ENCODE measurements at places on chromosomes 11 and 22.
A peak's percentile ranks its signal among the peaks of the same experiment; 100 is the strongest.

DNA sequence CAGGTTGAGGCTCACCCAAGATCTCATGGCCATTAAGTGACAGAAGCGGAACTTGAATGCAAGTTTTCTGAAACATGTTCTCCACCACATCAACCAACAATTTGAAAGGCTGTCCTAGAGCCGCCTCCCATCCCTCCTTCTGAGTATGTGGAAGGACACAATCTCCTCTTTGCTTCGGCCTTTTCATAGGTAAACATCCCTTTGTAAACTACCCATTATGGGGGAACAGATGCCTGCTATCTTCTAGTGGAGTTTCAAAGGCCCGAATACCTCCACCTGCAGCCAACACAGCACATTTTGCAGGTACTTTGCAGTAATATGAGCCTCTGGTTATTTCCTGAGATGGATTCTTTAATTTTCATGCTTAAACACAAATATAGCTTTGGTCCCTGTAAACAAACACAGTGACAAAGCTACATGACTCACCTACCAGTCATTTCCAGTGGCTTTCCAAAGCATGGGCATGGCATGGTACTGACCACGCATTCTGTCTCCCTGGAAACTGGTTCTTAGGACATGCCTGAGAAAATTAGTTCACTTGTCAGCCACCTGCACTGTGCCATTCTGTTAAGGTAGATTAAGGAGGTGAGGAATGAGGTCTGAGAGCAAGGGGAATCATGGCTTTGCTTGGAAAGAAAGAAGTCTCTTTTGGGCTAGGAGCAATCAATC lies 60.2 kb downstream of the EHF start:
- DNase-seq = no peak

GRCh38 chr11:64204464-64204989 lies 2.0 kb upstream of the FERMT3 start:
- DNase-seq = peak; percentile 86

DNA sequence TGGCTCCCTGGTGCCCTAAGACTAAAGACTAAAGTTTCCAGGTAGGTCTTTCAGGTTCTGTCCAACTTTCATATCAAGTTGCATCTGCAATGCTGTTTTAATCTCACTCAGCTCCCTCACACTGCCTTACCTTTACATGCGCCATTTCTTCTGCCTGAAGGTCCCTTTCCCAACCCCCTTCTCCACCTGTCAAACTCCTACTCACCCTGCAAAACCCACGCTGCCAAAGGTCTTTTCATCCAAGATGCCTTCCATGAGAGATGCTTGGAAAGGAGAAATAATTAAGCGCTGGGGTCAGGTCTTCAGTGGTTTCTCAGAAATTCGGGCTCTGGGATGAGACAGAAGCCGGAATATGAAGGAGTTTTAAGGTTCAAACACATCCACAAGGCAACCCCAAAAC lies 95.1 kb downstream of the MN1 start:
- no peak for DNase-seq

- no peak for DNase-seq
These were observed 10.7 kb downstream of the SHANK3 start for GRCh38 chr22:50683086-50683993.

DNA sequence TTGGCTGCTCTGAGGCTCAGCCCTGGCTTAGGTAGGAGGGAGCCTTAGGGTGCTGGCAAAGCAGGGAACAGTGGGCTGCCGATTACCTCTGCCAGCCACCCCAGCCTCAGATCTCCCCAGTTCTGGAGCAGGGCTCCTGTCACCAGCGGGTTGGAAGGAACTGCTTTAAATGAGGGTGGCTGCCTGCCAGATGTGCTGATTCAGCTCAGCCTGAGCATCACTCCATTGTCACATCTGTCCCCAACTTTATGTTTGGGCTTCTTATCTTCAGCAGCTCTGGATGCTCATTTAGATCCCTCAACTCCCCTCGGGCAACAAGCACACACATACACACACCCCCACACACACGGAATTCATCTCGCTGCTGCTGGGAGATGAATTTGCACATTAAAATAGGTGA lies 16.9 kb upstream of the ANKK1 start:
- DNase-seq = no peak

GRCh38 chr11:23359297-23359696 lies 499.0 kb upstream of the CCDC179 start:
- DNase-seq = no peak

DNA sequence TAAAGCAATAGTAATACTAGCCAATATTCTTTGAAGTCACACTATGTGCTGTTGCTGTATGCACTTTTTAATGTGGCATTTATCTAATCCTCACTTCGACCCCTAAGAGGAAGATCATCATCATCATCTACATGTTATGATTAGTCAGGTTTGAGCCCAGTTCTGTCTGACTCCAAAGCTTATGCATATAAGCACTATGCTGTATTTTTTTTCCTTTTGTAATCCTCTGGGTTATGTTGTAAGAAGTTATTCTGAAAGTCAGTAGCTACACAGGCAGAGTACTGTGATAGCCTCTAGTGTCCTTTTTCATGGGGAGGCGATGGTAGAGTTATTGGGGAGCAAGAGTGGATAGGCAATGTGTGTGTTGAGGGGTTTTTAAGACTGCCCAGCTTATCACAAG lies 11.1 kb downstream of the MMP20 start:
- no peak for DNase-seq

GRCh38 chr11:8382436-8383053 lies 118.9 kb upstream of the LMO1 start:
- DNase-seq = no peak

- no peak for DNase-seq
These were observed 2.9 kb downstream of the NAGA start for GRCh38 chr22:42067671-42068251.

- no peak for DNase-seq
These were observed 3.1 kb upstream of the ARHGEF12 start for GRCh38 chr11:120332822-120333716.

- DNase-seq = no peak
These were observed 28.7 kb downstream of the RPL3 start for GRCh38 chr22:39290724-39291161.

DNA sequence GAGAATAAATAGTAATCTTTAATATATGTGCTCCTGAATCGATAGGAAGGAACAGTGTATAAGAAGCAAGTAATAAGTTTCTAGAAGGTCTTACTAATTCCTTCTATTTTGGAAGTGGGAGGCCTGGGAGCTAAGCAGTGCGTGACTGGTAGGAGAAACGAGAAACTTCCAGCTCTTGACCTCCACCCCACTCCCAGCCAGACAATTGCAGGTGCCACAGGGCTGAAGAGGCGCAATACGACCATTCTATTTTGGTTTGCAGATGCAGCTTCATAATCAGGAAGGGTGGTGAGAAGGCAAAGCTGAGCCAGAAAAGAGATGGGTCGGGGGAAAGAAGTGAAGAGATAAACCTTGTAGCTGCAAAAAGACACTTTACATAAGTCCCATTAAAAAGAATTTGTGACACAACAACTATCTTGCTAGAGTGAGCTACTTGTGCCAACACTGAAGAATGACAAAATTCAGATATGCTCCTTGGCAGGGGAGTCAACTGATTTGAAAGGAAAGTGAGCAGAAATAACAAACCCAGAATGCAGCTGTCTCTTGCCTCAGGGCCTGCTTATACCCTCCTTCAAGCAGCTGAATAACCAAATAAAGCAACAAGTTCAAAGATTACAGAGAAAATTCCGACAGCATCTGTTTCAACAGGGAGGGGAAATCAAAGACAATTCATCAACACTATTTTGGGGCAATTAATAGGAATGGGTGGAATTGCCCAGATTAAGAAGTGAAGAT lies 35.1 kb downstream of the GRIA4 start:
- DNase-seq = no peak

GRCh38 chr11:75508051-75508561 lies 17.6 kb downstream of the GDPD5 start:
- no peak for DNase-seq

- no peak for DNase-seq
These were observed 4.2 kb upstream of the GRK2 start for GRCh38 chr11:67261946-67262681.

DNA sequence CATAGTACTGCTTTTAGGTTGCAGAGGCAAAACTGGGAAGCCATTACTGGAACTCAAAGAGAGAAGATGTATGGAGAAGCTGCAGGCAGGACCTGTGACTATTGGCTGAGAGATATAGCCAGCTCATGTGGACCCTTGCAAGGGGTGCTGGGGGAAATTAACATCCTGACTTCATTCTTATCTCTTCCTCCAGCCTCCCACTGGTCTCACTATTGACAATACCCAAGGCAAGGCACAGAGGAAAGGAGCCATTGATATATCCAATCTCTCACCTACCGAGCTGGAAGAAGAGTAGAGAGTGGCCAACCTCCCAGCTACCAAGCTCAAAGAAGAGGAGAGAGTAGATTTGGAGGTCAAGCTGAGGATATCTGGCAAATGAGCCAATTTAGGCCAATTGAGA lies 36.8 kb upstream of the ZBED5 start:
- no peak for DNase-seq

DNA sequence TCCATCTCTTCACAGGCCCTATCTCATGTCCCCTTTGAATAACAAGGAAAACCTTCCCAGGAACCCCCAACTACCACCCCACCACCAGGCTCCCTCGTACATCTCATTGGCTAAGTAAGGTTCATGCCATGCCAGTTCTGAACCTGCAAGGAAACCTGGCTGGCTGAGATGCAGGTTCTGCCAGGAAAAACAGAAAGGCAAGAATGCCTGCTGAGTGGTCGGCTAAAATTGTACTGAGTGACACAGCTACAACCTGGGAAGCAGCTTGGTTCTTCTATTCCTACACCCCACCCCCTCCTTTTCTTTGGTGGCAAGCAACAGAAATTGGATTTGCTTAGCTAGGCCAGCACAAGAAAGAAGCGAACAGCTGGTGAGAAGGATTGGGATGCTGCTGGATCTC lies 36.1 kb upstream of the TSPAN18 start:
- DNase-seq = no peak

DNA sequence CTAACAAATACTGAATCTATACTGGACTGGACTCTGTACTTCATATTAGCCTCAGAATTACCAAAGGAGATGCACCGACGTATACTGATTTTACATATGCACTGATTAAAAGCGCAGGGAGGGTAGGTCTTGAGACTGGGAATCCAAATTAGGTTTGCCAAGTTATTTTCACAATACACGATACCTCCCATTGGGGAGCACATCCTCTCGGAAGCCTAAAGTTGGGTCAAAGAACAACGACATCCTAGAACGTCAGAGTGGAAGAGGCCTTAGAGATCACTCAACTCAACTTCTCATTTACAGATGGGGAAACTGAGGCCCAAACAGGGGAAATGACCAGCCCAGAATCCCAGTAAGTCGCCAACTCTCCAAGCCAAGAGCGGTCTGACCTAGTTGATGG lies 626 bp downstream of the DNAL4 start:
- no peak for DNase-seq

- peak; percentile 91 for DNase-seq
These were observed 52.9 kb downstream of the SYT13 start for GRCh38 chr11:45233121-45233803.

DNA sequence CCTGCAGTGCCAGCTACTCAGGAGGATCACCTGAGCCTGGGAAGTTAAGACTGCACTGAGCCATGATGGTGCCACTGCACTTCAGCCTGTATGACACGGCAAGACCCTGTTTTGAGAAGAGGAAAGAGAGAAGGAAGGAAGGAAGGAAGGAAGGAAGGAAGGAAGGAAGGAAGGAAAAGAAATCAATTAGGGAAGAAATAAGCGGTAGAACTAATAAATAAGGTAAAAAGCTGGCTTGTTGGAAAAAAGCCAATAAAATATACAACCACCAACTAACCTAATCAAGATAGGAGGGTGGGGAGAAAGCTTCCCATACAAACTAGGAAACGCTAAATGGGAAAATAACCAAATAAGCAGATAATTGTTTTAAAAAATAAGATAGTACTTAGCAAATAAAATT lies 12.3 kb downstream of the A4GALT start:
- no peak for DNase-seq

DNA sequence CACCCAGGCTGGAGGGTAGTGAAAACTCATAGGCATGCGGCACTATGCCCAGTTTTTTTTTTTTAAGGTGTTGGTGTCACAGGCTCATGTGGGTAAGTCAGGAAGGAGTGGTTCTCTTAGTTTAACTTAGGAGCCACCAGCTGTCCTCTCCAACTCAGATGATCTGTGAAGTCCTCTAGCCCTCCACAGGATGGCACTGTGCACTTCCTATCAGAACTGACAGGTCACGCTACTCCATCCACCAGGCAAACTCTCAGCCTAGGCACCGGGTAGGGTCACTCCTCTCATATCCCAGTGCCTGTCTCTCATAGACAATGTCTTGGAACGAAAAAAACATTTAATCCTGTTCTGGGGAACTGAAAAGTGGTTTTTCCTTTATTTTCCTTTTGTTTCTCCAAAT lies 16.5 kb downstream of the NAP1L4 start:
- DNase-seq = peak; percentile 43

DNA sequence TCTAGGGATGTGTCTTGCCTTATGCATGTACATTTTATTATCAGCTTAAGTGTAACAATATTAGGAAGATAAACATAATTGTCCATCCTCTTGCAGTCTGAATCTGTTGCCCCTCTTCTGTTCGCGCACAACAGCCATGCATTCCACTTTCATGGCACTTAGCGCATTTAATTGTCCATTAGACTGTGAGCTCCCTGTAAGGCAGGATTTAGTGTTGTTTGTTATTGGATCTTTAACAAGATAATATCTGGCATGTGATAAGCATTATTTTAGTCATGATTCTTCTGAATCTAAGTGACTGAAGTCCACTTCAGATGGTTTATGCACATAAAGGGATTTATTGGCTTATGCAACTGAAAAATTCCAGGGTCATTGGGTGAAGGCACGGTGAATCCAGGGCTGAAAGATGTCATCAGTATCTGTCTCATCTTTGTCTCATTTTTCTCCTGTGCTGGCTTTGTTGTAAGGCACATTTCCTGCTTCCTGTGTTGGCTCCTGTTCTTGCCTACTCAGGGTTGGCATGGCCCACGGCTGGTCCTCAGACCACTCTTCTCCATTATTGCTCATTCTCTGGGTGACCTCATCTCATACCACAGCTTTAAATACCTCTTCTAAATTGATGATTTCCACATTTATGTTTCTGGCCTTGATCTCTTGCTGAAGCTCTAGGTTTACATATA lies 37.6 kb downstream of the ATXN10 start:
- DNase-seq = no peak

- DNase-seq = no peak
These were observed 74.2 kb upstream of the SLC25A18 start for GRCh38 chr22:17489101-17489500.

DNA sequence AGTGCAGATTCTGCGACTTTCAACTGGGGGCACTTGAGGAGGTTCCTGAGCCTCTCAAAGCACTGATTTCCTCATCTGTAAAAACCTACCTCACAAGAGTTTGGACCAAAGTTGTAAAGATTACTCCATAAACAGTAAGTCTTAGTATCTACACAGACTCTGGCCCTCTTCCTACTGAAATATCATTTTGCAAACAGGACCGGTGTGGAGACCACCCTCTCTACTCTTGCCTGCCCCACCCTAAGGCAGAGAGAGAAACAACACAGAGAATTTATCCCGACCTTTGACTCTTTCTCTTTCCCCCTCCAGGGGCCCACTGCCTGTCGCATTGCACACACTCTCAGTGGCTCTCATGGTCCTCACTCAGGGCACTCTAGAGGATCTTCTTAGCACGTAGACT lies 117.9 kb upstream of the LDLRAD3 start:
- no peak for DNase-seq

- no peak for DNase-seq
These were observed 65.5 kb downstream of the AAMDC start for GRCh38 chr11:77886401-77886800.

GRCh38 chr11:94128746-94129511 lies at the start of gene PANX1:
Gene PANX1, plus strand, starts transcription at chr11:94128841. Its CDS starts 472 bp downstream, at chr11:94129313.
- DNase-seq = peak; percentile 89

All from GM13976 (cell line).